ENCODE measurements at places on chromosomes 6 and 20.

DNA sequence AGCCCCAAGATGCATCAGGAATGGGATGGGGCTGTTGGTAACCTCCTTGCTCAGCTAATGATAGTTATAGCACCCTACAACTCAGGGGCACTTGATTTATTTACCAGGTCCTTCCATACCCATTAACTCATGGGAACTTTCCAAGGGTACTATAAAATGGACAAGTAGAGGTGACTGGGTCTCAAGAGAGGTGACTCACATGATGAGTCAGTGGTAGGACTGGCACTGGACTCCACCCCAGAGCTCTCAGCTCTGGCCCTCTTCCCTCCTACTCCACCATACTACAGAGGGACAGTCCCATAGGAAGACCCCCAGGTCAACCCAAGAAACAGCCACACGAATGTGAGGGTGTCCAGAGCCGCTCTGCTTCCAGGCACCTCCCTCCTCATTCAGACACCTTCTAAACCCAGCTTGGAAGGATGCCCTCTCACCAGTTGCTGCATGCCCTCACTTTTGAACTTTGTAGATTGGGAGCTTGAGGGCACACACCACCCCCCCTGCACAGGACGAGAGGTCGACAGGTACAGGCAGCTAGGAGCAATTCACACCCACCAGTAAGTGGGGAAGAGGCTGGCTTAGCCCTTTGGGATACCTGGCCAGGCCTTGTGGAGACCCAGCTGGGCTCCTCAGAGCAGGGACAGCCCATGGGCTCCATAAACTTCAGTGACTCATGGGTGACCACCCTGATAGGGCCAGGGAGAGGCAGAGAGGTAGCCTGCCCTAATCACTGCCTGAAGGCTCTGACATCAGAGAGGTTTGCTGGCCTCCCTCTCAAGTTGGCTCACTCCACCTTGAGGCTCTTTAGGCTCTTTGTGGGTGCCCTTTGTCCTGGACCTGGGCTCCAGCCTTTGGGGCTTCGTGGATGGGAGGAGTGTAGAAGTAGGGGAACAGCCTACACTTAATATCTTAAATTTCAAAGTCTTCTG is 81.6 kb upstream of the MLN start:
- DNase-seq: no peak

DNA sequence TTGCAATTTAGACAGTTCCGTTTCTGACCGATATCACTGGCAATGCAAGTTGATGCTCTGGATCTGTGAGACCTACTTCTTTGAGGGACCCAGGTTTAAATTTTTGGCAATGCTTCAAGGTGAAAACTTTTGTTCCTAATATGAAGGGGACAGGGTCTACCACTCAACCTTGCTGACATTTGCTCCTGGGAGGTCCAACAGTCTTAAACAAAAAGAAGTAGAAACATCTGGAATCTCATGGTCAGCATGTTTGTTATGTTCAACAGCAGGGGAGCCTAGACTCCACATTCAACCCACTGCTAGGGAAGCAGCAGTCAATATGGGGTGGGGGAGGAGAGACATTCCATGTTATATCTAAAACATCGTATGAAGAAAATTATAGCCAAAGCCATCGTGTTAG is 196.4 kb downstream of the SIM1 start:
- no peak for DNase-seq

DNA sequence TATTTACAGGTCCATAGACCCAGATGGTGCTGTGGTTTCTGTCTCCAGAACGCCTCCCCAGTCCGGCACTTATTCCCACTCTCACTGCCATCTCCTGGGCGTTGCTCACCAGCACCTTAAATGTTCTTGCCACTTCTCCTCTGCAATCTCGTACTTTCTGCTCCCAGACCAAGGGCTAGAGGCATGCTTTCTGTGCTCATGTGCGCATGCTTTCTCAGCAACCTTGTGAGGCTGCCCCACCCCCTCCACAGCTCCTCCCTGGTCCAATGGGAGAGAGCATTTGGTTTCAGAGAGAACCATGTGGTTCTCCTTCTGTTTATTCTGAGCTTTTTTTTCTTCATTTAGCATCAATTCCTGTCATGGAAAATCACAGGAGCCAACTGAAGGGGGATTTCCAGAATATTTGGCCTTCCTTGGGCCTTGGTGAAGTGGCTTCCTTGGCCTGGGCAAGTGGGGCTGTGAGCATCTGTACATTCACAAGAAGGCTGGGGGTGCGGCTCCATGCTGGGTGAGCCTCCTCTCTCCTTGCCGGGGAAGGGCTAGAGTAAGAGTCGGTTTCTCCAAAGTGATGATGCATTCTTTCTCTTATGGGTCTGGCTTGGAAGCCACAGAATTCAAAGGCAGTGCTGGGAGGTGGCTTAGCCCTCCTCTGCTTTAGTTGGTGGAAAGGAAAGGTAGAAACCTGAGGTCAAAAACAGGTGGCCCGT is 66.6 kb downstream of the PHACTR3 start:
- DNase-seq: no peak

GRCh38 chr6:108250240-108250866 is 10.5 kb downstream of the SNX3 start:
- DNase-seq: no peak

- no peak for DNase-seq
These were observed 69.2 kb upstream of the TBC1D7 start for GRCh38 chr6:13397359-13398068.

GRCh38 chr20:10828180-10828579 is 154.4 kb upstream of the JAG1 start:
- DNase-seq: no peak

Measured in NCI-H345 (cell line).